CD4-positive, alpha-beta T cell treated with Interleukin-1 beta for 1 hour (primary cell): ENCODE measurements at places on chromosomes 4 and X.
A peak's percentile ranks its signal among the peaks of the same experiment; 100 is the strongest.

DNA sequence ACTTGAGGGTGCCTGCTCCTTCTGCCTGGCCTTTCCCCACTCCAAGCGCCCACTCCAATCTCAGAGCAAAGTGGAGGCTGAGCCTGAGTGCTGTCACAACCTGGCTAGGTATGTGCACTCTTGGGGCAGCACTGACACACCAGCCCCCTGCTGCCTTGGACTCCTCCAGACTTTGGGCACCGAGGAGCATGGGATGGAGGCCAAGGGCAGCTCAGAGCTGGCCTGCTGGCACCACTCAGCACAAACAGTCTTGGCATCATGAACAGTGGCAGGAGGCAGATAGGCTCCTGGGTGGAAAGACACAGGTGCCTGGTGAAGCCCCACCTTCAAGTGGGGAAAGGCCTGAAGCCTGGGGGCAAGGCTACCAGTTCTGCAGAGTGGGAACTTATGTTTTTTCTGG lies 91.8 kb downstream of the KCNIP4 start:
- no peak for DNase-seq

DNA sequence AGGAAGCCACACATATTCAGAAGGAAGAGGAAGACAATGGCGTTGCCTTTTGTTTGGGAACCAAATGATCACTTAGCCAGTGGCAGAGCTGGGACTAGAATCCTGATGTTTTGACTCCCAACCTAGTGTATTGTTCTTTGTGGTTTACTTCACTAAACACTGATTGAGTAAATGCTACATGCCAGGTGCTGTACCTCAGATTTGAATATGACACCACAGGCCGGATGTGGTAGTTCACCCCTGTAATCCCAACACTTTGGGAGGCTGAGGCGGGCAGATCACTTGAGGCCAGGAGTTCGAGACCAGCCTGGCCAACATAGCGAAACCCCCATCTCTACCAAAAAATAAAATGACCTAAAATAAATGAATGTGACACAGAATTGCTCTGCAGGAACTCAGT lies 8.4 kb downstream of the NDUFA1 start:
- DNase-seq, result peak; percentile 24

GRCh38 chrX:118589227-118589626 lies 93.6 kb downstream of the DOCK11 start:
- no peak for DNase-seq

DNA sequence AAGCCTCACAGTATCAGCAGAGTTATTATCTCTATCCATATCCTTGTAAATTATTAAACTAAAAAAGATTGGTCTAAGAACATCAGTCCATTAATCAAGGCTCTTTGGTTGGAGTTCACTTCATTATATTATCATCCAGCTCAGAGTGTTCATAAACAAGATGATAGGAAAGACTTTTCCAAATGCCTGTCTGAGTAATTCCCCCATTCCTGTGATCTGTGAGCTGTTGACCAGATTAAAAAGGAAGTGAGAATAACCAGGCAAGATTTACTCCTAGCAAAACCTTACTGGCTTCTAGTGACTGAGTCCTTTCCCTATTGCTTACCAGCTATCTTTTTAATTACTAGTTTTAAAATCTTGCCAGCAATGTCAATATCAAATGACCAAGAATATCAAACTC lies 14.9 kb downstream of the PKD2 start:
- no peak for DNase-seq

DNA sequence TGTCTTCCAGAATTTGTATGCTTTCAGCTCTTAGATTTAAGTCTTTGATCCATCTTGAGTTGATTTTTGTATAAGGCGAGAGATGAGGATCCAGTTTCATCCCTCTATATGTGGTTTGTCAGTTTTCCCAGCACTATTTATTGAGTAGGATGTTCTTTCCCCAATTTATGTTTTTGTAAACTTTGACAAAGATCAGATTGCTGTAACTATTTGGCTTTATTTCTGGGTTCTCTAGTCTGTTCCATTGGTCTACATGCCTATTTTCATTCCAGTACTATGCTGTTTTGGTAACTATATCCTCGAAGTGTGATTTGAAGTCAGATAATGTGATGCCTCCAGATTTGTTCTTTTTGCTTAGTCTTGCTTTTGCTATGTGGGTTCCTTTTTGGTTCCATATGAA lies 60.7 kb downstream of the IL15 start:
- no peak for DNase-seq

DNA sequence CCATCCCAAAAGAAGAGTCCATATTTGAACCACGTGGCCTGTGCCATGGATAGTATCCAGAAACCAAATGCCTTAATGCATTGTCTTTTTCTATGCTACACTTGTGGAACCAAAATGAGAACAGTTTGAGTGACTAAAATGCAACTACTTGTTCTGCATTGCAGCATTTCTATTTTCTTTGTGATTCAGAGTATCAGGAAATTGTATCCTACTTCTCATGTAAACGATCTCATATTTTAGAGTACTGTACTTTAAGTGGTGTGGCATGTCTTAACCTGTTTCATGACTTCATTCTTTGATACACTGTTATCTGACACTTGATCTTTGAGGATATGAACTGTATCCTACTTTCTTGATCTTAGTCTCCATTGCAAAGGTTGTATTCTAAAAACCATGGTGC lies 167.2 kb upstream of the WDR1 start:
- DNase-seq, result no peak

GRCh38 chrX:16772460-16772859 lies 13.8 kb upstream of the TXLNG start:
- no peak for DNase-seq

DNA sequence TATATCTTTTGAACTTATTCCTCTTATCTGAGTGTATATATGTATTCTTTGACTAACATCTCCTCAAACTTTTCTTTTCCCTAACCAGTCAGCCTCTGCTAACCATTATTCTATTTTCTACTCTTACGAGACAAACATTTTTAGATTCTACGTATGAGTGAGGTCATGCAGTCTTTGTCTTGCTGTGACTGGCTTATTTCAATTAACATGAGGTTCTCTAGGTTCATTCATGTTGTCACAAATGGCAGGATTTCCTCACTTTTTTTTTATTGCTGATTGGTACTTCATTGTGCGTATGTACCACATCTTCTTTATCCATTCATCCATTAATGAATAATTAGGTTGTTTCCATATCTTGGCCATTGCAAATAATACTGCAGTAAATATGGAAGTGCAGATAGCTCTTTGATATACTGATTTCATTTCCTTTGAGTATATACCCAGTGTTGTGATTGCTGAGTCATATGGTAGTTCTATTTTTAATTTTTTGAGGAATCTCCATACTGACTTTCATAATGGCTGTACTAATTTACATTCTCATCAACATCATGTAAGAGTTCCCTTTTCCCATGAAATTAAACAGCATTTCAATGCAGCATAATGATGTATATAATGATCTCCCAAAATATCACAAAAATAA lies 80.1 kb downstream of the HS3ST1 start:
- DNase-seq, result no peak

- DNase-seq, result no peak
Observed at GRCh38 chr4:133498149-133498548, 349.1 kb downstream of the PCDH10 start.

DNA sequence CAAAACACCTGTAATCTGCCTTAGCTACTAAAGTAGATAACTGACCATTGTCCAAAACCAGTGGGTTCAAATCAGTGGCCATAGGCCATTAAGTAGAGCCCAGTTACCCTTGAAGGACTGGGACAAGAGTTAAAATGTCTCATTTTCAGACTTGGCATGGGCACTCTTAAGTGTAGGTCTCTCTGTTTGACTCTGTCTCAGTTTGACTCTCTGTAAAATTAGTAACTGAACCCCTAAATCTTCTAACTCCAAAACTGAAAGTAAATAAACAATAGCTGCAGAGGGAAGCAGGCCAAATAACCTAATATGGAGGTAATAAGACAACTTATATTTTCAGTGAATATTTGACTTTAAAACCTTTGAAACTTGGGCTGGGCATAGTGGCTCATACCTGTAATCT lies 89.1 kb downstream of the SLC16A2 start:
- no peak for DNase-seq

- no peak for DNase-seq
Observed at GRCh38 chr4:185394568-185395237, 1.0 kb downstream of the LRP2BP start.

GRCh38 chr4:74499986-74500781 lies 55.2 kb downstream of the AREG start:
- DNase-seq, result no peak

- no peak for DNase-seq
Observed at GRCh38 chr4:179539641-179540040, 2097.4 kb upstream of the AGA start.

GRCh38 chrX:132426695-132427281 lies 62.0 kb downstream of the MBNL3 start:
- no peak for DNase-seq

DNA sequence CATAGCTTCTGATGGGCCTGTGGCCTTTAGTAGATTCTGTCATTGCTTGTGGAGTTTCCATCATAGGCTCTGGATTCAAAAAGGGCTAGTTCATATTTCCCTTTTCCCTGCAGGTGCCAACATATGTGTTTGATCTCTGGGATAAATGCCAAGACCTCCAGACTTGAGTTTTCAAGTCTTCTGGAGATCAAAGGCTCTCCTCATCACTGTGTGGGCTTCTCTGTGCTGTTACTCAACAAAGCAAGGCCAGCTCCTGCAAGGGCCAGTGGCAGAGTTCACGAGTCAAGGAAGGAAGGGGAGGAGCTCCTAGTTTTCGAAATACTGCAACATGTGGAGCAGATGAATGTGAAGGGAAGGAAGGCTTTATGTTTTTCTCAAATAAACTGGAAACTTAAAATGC lies 62.7 kb upstream of the SCML1 start:
- DNase-seq, result no peak

DNA sequence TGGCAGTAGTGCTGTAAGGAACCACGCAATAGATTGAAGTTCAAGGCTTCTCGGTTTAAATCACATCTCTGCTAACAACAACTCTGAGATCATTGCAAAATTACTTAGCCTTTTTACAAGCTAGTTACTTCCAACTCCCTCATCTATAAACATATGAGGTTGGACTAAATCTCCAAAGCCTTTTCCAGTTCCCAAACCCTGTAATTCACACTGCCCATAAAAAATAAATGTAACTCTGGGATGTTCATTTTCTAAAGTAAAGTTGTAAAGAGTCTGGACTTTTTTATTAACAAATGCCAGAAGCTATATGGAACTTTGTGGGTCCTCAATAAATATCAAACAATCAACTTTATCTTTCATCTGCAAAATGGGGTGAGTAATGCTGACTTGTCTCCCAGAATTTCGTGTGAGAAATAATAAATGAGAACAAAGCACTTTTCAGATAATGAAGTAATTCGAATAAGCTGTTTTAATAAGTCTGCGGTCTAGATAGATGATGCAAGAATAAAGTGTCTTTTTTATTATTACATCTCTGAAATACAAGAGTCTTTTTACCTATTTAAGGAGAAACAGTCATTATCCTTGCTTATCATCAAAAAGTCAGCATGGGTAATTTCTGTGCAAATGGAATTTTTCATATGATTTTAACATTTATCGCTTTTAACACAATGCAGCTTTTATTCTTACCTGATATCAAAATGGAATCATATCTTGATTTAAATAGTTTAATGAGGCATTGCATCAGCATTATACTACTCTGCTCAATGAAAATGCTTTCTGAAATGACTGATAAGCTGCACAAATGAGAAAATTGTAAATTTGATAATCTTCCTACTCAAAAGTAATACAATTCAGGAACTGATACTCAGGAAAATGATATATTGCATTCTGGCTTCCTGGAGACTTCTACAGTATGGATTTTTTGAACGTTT lies 252.6 kb downstream of the BANK1 start:
- no peak for DNase-seq

DNA sequence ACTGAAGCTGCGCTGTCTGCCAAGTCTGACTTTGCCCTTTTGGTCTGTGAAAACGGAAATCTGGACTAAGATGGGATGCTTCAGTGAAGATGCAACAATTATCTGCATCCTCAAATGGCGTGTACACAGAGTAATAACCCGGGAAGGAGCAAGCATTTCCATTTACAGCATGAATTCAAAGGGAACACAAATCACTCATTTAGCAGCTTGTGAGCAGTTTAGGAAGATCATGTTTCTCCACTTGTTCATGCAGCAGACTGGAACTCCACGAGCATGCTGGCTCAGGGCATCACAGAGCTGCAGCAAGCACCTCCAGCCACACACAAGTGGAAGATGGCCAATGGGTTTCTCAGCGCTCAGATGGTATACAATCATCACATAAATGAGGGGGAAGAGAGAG lies 175.5 kb downstream of the NLGN4X start:
- DNase-seq, result no peak

- DNase-seq, result no peak
Observed at GRCh38 chr4:2287594-2287915, 25.6 kb upstream of the MXD4 start.

- DNase-seq, result no peak
Observed at GRCh38 chrX:121122332-121122731, 74.9 kb downstream of the GLUD2 start.

- DNase-seq, result no peak
Observed at GRCh38 chr4:40630335-40631021, 814 bp upstream of the RBM47 start.

DNA sequence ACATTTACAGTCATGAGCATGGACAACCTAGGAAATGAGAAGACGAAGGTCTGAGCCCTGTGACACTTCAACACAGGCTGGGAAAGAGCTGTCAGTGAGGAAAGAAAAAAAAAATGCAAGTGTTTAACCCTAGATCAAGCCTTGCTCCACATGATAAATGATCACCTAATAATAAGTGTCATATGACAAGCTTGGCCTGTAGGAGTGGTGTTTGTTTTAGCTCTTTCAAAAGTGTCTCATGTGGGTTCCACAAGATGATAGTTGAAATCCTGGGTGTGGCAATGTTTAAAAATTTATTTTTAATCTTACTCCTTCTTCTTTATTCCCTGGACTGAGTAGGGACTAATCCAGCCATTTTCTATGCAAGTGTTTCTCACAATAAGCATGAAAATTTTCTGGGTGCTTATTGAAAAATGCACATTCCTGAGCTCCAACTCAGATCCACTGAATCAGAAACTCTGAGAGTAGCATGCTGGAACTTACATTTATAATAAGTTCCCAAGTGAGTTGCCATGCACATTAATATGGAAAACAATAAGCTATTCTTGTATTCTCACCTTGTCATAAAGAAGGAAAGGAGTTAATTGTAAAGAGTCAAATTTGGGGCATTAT lies 138.3 kb downstream of the AREG start:
- no peak for DNase-seq
